ENCODE measurements at places on chromosomes 5 and 9. TPM values are rescaled to one million over a fixed set of nuclear protein-coding genes. Genes with fewer than 3 reads are reported as not detected.

DNA sequence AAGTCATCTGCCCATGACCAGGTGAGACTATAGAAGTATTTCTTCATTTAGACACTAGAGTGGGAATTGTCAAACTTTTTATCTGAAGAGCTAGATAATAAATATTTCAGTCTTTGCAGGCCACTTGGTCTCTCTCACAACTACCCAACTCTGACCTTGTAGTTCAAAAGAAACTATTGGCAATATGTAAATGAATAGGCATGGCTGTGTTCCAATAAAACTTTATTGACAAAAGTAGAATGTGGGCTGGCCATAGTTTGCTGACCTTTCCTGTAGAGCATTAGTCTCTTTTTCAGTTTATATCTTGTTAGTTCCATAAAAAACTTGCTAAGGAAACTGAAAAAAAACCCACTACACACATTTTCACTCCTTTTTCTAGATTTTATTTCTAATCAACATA, 535.5 kb downstream of the PRR16 start:
- no peak for DNase-seq

DNA sequence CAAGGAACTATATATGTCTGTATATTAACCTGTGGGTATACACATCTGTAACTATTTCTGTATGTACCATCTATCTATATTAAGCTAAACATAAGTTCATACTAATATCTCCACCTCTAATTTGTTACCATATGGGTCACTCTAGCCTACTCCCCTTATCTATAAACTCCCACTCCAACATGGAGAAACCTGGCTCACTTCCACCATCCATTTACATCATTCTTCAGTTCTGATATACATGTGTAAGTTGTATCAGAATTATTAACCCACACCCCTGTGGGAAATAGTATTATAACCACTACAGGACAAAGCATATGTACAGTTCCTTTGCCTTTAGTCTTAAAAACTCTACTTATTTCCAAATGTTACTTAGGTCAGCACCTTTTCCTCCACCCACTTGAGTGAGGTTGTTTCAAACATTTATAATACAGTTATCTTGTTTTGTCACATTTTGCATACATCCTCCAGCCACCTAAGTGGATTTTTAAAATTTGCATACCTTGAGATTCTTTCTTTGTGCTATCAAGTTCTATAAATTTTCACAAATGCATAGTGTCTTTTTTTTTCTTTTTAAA, 10.6 kb downstream of the NDFIP1 start:
- no peak for DNase-seq

GRCh38 chr9:79254900-79255650, 316.7 kb upstream of the TLE4 start:
- DNase-seq = peak; percentile 11

DNA sequence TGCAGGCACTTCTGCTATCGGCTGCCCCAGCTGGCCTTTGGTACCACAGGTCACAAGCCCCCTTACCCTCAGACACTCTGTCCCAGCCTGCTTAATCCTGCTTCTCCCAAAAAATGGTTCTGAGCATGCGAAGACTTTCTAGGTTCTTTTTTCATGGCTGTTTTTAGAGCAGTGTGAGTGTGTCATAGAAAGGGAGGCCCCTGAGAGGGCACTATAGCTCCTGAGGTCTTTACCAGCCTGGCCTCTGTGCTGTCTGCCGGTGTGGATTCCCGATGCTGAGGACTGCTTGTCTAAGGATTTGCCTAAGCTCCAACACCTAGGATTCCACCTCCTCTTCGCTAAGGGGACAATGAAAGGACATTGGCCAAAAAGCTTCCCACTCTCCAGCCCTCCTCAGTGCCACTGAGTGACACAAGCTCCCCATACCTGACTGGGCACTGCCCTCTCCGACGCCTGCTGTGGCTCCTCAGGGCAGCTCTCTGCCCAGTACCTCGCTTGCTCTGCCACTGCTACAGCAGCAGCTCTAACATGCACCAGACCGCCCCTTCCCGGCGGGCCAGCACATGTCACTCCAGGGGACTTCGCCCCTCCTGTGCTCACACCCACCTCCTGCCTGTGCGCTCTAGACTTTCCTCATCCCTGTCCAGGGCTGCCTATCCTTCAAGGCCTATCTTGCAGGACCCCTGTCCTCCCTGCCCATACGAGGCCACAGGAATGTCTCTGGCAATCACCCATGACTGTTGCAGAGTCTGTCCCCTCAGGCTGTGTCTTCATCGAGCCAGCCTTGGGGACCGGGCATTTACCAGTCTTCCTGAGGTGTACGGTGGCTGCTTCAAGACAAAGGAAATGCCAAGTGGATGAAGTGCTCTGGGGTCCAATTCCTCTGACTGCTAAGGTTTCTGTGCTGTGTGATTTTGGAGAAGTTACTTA, 21.0 kb downstream of the MACROH2A1 start:
- no peak for DNase-seq

GRCh38 chr5:60698336-60698735, 1.6 kb downstream of the DEPDC1B start:
- no peak for DNase-seq

DNA sequence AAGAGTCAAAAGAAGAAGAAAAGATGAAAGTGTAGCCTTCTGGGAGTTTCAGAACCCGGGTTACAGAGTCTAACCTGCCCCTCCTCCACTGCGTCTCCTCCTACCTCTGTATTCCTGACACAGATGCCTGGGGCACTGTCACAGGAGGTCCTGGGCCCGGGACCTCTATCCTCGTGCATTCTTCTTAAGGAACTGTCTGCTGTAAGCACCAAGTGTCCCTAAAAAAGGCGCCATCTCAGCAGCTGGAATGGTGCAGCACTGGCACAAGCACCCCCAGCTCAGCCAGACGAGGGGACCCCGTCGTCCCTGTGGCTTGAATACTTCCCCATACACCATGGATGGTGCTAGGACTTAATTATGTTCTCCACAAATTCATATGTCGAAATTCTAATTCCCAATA, 35.8 kb upstream of the MVB12B start:
- DNase-seq = no peak

DNA sequence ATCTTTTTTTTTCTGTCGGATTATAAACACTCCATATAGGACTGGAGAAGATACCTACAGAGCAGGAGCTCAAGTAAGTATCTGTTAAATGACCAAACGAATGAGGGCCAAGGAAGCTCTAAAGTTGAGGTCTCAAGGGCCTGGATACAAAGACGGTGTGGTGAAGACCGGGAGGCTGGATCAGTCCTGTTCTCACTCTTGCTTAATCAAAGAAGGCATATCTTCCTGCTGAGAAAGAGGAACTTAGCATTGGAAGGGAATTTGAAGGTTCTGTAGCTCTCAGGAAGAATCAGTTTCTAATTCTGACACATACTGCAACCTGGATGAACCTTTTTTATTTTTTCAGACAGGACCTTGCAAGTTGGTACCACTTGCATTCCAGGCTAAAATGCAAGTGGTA, 28.3 kb upstream of the PAX5 start:
- no peak for DNase-seq

DNA sequence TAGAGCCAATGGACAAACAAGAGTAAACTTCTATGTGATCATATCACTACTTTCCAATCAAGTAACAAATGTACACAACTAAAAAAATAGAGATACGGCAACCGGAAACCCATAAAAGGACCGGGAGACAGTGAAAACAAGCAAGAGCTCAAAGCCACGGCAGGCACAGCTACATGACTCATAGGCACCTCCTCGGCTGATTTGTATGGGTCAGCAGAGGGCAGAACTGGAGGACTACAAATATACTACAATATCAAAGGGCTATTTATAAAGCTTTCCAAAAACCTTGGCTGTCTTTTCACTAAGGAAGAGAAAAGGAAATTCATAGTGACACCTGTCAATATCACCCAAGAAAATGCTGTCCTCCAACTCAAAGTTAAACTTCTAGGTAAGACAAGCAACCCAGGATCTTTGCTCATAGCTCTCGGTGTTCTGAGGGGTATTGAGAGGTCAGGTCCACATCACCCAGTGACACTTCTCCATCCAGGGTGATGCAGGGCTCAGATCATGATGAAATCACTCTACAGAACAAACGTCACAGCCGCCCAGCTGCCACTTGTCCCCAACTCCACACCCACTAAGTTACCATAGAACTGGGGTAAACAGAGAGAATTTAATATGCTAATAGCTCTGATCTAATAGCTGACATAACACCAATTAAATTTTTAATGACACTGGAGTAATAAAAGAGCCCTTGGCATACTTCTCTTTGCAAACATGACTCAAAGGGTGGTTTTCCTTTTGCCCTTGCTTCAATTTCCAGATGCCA, 41.3 kb downstream of the PFDN1 start:
- peak; percentile 97 for DNase-seq

DNA sequence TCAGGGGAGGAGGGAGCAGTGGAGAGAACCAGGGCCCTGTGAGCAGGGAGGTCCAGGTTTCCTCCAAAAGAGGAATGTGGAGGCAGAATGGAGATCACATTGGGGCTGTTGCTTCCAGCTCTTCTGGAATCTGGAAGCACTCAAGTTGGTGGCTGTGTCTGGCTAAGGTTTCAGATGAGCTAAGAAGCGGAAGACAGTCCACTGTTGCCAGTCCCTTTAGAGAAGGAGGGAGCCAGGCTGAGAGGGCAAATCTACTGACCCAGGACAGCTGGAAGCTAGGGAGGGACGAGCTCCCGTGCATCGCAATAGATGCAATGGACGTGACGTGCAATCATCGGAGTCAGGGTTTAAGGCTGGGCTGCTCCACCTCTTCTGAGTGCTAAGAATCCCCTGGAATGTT, 71.2 kb downstream of the TENT4A start:
- DNase-seq = no peak

GRCh38 chr9:72984991-72985390, 32.1 kb upstream of the ALDH1A1 start:
- no peak for DNase-seq

DNA sequence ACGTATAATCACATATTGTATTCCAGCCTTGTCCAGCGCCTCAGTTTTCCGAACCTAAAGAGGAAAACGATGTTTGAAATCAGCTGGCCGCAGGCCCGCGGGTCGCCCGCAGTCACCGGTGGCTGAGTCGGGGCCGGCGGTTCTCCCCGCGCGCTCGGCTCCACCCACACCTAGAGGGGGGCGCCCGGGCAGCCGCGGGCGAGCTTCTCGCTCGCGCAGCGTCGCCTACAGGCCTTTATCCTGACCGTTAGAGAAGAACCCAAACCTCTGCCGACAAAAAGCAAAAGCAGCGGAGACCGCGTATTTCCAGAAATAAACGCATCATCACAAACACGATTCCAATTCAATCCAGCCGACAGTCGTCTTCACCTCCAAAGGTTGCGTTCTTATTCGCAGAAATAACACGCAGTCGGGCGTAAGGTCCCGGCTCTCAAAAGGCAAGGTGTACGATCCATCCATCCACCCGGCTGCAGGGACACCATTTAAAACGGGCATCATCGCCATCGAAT, 725 bp upstream of the NIPBL start:
- peak; percentile 90 for DNase-seq

DNA sequence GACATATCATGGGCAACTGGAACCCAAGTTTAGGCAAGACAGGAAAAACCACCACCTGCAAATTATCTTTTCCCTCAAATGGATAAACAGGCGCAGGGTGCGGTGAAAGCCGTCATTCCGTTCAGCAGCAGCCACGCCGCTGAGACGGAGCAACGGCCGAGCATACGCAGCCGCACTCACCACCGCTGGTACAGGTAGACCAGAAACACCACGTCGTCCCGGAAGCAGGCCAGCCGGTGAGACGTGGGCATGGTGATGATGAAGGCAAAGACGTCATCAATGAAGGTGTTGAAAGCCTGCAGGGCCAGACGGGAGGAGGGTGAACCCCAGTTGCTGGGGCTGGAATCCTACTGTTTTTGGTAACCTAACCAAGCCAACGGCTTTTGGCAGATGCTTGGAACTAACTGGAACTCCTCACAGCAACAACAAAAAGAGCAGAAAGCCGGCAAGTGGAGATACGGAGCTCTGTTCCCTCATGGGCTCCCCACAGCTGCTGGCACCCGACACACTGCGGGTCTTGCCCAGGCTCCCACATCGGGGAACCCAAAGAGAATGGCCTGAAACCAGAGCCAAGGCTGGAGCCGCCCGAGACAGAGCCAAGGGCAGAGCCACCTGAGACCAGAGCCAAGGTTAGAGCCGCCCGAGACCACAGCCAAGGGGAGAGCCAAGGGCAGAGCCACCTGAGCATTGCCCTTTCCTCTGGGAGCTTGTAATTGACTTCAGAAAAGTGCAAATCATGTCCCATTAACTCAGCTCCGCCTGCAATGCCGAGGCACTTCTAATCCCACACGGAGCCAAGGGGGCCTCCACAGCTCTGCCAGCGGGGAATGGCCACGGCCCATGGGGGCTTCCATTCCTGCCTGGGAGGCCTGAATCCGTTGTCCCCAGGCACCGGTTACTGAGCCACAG, 24.2 kb downstream of the CLPTM1L start:
- no peak for DNase-seq

DNA sequence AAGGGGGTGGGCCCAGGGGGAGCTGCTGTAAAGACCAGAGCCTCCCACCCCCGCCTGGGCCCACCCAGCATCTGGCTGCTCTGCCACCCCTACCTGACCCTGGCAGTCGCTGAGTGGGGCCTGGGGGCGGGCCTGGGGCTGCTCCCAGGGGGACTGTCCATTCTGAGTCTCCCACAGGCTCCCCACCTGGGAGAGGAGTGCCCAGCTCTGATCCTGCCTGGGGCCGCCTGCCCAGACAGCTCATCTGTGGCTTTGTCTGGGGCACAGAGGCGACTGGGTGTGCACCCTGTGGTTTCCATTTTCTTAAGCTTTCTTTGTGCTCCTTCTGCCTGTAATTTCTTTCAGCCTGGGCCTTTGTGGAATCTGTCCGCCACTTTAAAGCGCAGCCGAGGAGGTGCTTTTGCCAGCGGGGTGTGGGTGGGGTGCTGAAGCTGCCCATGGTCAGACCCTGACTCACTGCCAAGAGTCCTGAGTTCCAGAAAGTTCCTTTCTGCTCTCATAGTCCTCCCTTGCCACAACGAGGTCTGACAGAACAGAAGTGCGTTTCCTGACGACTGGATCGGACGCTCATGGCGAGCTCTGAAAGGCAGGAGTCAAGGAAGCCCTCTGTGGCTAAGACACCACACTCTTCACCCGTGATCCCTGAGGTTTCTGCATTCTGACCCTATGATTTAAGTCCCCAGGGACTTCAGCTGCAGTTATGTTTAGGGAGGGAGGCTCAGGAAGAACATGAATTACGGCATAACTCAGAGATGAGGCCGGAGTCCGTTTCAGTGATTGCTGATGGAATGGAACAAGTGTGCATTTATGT, 225.0 kb downstream of the FANCC start:
- no peak for DNase-seq

Gene GFI1B
- not detected for total RNA-seq

Measured in dermis microvascular lymphatic vessel endothelial cell (primary cell).